ENCODE measurements at places on chromosomes 7 and 10.

- DNase-seq = no peak
Observed at GRCh38 chr7:105246256-105246655, 142.5 kb downstream of the SRPK2 start.

GRCh38 chr7:33388332-33388731 lies 259.0 kb downstream of the BBS9 start:
- DNase-seq = no peak

- DNase-seq = no peak
Observed at GRCh38 chr10:98251399-98251798, 16.6 kb downstream of the LOXL4 start.

- DNase-seq = no peak
Observed at GRCh38 chr7:90262438-90262837, 17.5 kb downstream of the CFAP69 start.

GRCh38 chr10:60757420-60757895 lies 20.8 kb upstream of the CDK1 start:
- no peak for DNase-seq

- no peak for DNase-seq
Observed at GRCh38 chr7:157900556-157900955, 563.8 kb downstream of the DNAJB6 start.

- no peak for DNase-seq
Observed at GRCh38 chr7:84393786-84394185, 199.2 kb upstream of the SEMA3A start.

DNA sequence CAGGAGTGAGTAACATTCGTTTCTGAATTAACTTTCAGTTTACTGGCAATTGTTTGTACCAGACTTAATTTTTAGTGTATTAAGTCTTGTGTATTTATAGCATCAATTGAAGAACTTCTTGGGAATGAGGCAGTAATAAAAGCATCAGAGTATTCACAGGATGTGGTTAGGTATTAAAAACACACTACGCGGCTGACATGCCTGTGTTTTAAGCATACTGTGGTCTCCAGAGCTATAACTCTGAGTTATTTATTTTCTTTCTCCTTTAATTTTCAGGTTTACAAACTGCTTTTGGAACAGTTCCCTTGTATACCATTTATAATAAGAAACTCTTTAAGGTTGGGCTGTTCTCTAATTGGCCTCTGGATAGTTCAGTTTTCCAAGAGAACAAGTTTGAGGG lies 626.1 kb upstream of the NRG3 start:
- no peak for DNase-seq

GRCh38 chr7:72281308-72281707 lies 130.8 kb downstream of the CALN1 start:
- no peak for DNase-seq

DNA sequence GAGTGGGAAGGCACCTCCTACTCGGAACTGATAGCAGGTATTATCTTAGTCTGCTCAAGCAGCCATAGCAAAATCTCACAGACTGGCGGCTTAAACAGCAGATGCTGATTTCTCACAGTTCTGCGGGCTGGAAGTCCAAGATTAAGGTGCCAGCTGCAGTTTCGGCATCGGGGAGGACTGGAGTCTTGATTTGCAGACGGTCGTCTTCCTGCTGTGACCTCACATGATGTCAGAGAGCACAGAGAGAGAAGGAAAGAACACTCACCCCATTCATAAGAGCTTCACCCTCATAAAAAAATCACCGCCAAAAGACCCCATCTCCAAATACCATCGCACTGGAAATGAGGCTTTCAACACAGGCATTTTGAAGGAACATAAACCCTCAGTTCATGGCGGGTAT lies 216.5 kb upstream of the PITRM1 start:
- no peak for DNase-seq

DNA sequence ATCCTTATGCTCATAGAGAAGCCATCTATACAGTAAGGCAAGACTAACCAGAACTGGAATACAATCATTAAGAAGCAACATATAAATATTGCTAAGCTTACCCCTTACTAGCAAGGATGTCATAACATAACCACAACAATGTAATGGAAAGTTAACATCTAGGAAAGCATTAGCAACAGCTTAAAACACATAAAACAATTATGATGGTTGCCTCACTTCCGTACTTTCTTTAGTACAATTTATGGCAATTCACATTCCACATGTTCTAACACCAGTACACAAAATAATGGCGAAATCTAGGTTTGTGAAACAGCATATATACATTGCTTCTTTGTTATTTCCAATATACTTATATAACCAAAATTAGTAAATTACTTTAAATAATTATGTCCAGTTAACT lies 195.0 kb downstream of the AHR start:
- DNase-seq = no peak

- no peak for DNase-seq
Observed at GRCh38 chr7:94571816-94572215, 62.2 kb downstream of the CASD1 start.

DNA sequence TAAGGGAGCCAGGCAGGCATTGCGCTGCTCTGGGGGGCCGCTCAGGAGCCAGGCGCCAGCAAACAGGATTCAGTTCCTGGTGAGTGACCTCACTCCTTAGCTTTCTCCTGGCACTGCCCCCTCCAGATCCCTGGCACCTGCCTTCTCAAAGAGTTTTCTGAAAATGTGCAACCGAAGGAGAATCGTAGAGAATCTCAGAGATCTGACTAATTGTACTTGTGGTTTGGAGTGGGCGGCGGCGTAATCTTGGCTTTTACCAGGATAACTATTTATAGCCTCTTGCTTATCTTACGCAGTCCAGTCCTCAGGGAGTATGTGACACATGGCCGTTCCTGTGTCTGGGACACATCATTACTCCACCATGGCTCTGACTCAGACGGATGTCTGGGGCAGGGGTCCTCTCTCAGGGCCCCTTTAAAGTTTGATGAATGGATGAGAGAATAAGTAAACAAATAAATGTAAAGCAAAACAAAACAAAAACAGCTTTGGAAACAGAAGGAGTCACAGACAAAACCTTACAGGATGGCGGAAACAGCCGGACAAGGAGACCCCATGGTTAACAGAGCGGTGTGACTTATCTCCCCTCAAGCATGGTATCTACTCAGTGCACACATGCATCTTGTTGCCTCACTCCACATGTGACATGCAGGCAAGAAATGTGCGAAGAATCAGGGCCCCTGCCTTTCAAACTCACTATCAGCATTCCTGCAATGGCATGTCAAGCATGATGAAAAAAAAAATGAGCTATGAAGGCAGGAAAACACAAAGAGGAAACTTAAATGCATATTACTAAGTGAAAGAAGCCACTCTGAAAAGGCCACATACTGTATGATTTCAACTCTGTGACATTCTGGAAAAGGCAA lies 99.7 kb downstream of the TNS3 start:
- no peak for DNase-seq

DNA sequence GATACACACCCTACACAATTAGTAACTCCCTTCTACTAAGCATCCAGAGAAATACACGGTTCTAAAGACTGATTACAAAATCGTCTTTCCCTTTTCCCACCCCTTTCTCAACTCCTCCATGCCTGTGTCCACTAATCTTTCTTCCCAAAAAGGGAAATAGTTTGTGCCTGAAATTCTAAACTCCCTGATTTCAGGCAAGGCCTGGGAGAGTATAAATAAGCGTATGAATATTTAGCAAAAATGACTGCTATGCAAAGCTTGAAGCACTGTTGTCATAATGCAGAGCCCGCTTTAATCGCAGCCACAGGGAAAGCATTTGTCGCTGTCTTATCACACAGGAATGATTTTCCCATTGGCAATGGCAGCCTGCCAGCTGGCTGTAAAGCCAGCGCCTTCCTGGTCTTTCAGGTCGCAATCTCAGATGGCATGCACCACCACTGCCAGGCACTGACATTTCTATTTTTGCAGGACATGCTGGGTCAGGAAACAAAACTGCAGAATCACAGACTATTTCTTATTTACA lies 142.9 kb upstream of the PCGF5 start:
- DNase-seq = no peak

GRCh38 chr10:97063271-97063982 lies 122.3 kb downstream of the SLIT1 start:
- no peak for DNase-seq

GRCh38 chr10:129755158-129755591 lies 208.9 kb downstream of the EBF3 start:
- no peak for DNase-seq
